ENCODE measurements at places on chromosomes 4 and X.

DNA sequence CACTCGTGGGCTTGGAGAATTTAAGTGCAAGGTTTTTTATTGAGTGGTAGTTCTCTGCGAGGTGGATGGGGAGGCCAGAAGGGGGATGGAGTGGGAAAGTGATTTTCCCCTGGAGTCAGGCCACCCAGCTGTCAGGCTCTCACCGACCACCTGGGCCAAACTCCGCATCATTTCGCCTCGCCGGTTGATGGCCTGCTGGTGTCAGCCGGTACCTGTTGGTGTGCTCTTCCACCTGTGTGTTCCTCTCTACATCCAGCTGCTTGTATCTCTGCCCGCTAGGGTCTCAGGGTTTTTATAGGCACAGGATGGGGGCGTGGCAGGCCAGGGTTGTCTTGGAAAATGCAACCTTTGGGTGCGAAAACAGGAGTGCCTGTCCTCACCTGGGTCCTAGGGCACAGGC lies 200.9 kb downstream of the DACH2 start:
- DNase-seq: no peak

DNA sequence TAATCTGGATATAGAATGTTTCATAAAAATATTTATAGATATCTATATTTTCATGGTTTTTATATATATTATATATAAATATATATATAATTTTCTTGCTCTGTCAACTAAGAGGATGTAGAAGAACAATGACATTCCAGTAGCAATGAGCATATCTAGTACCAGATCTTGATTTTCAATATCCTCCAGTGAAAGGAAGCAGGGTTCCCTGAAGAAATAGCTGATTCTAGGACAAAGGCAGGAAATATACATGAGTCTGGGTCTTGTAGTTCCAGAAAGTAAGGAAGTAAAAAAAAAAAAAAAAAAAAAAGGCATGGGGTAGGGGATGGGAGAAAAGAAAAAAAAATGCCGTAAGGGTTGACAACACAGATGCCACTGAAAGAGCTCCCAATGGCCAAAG lies 241.4 kb downstream of the RASL11B start:
- no peak for DNase-seq

- DNase-seq: no peak
Measured at GRCh38 chr4:22237846-22238494, 277.9 kb downstream of the ADGRA3 start.

DNA sequence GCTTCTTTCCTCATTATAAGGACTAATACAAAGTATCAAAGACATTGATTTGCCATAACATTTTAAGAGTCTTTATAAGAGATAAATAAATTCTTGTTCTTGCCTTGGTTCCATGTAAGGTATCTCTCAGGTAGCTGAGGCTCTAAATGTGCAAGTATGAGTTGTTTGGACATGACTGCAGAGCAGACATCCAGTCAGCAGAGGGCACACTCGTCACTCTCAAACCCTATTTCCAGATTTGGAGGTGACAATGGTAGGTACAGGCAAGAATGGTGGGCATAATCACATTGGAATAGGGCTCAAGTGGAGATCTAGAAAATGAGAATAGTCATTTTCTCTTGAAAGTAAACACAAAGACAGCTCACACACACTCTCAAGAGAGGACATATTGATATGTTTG lies 133.3 kb upstream of the ZIC3 start:
- peak; percentile 48 for DNase-seq

DNA sequence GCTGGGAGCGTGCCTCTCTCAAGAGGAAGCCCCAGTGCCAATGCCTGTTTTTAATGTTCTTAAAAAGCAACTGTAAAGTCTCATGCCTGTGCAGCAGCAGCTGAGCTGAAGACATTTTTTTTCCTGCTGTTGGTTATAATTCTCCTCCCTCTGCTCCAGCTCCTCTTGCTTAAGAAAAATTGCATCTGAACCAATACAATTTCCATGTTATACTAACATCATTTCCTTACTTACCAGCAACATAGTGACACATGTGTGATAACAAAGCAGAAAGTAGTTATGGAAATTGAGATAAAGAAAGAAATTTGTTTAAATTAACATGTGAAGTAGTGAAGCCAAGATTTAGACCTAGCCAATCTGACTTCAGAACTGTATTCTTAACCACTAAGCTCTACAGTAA lies 101.4 kb downstream of the TBC1D19 start:
- DNase-seq: no peak

DNA sequence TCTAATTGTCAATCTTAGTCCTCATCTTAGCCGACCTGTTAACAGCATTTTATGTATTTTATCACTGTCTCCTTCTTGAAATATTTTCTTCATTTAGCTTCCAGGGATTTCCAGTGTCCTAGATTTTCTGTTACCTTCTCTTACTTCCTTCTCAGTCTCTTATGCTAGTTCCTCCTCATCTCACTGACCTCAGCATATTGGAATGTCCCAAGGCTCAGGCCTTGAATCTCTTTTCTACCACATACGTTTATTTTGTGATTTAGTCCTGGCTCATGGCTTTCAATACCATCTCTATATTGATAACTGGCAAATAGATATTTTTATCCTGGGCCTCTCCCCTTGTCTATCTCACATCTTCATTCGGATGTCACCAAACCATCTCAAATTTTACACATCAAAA lies 61.1 kb downstream of the IQCM start:
- no peak for DNase-seq

DNA sequence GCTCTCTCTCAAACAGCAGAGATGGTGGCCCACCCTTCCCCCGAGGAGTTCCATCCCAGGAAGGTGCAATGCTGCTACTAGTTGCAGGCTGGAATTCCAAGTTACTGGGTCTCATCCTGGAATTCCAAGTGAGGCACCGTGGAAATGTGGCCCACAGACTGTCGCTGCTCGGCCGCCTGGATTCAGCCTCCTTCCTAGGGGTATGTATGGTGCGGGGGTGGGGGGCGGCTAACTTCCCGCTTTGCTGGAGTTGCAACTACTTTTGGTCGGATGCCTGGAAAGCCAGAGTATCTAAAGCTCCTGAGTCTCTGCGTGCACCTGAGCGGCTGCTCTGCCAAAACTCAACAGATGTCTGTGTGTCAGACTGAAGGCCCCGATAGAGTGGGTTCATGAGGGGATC lies 1146.2 kb downstream of the RPA4 start:
- no peak for DNase-seq

DNA sequence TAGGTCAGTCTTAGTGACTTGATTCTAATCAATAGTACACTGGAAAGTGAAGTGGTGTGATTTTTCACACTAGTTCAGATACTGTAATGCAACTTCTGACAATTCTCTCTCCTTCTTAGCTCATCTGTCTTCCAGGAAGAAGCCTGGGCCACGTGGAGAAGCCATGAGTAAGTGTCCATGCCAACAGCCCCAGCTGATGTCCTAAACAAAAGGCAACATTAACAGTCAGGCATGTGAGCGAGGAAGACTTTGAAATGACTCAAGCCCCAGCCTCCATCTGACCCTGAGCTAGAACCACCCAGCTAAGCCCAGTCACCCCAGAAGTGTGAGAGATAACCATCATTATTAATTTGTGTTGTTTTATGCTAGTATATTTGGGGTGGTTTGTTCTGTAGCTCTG lies 115.7 kb upstream of the MAGEB16 start:
- DNase-seq: no peak

DNA sequence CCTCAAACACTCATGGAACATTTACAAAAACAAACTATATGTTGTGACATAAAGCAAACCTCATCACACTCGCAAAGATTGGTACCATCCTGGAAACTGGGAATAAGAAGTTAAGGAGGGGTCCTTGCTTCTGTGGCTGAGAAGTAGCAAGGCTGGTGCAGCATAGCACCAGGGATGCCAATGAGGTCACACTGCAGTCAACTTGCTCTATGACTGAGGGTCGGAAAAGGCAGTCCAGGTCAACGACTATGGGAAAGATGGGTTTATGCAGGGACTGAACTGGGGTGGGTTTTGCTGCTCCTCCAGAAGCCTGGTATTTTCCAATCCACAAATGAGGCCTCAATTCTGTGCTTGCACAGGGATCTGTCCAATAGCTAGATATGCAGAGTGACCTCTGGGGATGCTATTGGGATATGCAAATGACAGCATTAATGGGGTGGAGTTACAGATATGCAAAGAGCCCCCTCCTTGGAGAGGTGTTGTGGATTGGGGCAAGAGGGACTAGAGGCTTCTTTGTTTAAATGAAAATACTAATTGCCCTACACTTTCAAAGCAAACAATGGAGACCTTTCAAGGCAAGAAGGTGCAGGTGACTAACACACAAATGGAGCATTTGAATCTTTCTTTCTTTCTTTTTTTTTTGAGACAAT lies 7.2 kb upstream of the IL13RA1 start:
- DNase-seq: no peak

GRCh38 chrX:2967998-2968909 lies 38.1 kb upstream of the ARSH start:
- DNase-seq: no peak

Data from HAP-1 (cell line).